ENCODE measurements at places on chromosomes 11 and 22.

DNA sequence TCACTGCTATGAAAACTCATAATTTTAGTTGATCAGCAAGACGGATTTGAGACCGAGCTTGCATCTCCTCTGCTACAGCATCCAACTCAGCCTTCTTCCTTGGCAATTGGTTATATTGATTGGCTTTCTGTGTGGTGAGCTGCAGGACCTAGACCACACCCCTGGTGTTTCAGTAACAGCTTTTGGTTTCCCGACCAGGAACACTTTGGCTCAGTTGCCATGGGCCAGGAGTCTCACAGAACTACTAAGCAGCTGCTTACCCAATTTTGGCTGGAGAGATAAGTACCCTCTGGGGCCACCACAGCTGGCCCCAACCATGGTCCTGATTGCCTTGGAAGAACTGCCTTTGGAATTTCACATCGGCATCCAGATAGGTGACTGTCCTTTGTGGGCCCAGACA, at the start of gene GLYATL1:
GLYATL1 (plus strand) TSS at position 212 of the 400 bp plus-strand sequence. CDS start 7,600 bp downstream, outside the sequence.
- no peak for DNase-seq

DNA sequence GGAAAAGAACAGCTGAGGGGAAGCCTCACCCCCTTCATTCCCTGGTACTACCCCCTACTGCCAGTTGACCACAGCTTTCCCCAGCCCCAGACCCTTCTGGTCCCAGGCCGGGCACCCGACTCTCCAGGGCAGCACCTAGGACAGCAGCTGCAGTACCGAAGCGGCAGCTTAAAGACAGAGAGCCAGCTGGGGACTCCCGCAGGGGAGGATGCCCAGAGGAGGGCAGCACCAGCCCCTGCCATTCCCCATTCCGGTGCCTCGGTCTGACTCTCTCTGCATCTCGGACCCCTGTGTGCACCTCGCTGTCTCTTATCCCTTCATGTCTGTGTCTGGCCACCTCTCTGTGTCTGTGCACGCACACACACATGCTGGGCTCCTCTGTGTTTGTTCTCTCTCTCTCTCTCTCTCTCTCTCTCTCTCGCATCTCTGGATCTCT, 9.4 kb downstream of the IGSF9B start:
- DNase-seq, result peak; percentile 67

GRCh38 chr11:1479678-1480118, 6.9 kb downstream of the MOB2 start:
- no peak for DNase-seq

- no peak for DNase-seq
These were observed 12.2 kb downstream of the MED19 start for GRCh38 chr11:57699813-57700212.

DNA sequence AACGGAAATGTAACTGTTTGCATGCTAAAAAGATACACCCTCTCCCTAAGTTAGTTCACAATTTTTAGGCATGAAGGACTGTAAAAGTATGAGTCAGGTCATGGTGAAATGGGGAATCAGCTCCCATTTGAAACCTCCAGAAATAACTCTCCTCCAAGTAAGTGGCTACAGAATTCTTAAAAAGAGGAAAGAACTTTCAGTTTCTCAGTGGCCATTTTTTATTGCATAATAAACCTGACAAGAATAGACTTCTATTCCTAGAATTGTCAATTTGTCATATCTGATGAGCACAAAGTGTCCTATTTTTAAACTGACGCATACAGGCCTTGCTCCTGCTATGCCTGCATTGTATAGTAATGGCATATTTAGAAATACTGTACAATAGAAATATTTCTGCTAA, 612.2 kb downstream of the CNTN5 start:
- peak; percentile 30 for DNase-seq

GRCh38 chr11:116871248-116871647, 33.8 kb upstream of the APOA1 start:
- no peak for DNase-seq

GRCh38 chr22:26615830-26616435, 1.9 kb downstream of the CRYBB1 start:
- DNase-seq, result no peak

DNA sequence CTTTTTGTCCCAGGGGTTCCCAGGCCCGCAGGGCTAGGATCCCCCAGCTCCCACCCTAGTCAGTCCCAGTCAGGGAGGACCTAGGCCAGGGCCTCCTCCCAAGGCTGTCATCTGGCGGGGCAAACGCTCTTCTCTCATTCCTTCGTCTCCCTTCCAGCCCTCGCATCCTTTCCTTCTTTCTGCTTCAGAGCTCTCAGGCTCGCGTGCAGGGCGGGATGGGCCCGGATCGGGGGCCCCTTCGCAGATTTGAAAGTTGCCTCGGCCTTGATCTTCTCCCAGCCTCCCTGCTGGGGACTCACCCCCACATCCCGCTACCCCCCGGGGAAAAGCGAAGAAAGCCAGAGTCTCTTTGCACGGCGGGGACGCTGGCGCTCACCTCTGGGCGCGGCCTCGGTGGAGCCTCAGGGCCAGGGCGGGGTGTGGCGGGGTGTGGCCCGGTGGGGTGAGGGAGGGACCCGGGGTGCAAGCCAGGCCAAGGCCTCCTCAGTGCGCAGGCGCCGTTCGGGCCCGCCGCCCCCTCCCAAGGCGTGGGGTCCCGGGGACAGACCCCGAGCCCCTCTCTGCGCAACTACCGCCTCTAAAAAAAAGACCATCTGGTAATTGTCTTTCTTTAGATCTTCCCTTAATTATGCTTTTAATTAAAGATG, 14.8 kb upstream of the PAX6 start:
- DNase-seq, result no peak

DNA sequence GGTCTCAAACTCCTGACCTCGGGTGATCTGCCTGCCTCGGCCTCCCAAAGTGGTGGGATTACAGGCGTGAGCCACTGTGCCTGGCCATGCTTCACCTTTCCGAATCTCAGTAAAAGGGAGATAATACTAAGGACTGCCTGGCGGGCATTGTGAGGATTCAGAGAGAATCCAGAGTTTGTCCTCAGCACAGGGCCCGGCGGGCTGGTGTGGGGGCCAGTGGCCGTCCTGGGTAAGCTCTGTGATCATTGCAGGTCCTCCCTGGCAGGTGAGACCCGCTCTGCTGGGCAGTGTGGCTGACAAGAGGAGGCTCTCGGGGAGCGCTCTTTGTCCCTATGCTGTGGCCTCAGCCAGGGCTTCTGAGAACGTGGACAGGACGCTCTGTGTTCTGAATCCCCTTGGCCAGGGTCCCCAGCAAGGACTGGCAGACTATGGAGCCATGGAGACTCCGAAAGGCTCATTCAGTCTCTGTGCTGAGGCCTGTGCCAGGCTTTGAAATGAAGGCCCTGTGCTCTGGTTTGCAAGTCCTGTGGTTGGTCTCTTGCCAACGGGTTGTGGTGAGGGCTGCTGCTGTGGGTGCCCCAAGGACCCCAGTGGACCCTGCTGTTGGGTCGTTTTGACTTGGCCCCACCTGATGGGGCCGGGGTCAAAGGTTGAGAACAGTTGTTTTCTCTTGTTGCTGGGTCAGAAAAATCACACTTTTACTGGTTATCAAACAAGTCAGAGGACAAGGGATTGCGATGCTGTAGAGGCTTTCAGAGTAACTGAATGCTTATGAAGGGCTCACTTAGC, 2.1 kb downstream of the TPCN2 start:
- no peak for DNase-seq

DNA sequence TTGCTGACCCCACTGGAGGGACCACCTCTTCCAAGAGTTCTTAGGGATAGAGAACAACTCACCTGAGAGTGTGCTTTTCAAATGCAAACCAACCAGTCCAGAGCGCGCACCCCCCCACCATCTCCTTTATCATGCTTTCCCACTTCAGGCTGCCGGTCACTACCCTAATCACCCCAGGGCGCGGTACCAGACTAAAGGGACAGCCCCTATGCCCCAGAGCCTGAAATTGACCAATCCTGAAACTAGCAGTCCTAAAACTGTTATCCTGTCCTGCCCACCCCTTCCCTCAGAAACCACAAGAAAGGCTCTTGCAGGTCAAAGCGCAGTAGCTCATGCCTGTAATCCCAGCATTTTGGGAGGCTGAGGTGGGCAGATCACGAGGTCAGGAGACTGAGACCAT, 37.0 kb downstream of the NEAT1 start:
- no peak for DNase-seq

- no peak for DNase-seq
These were observed 35.4 kb downstream of the CHRDL2 start for GRCh38 chr11:74695705-74696280.

GRCh38 chr11:26088391-26088790, 243.5 kb upstream of the ANO3 start:
- no peak for DNase-seq

DNA sequence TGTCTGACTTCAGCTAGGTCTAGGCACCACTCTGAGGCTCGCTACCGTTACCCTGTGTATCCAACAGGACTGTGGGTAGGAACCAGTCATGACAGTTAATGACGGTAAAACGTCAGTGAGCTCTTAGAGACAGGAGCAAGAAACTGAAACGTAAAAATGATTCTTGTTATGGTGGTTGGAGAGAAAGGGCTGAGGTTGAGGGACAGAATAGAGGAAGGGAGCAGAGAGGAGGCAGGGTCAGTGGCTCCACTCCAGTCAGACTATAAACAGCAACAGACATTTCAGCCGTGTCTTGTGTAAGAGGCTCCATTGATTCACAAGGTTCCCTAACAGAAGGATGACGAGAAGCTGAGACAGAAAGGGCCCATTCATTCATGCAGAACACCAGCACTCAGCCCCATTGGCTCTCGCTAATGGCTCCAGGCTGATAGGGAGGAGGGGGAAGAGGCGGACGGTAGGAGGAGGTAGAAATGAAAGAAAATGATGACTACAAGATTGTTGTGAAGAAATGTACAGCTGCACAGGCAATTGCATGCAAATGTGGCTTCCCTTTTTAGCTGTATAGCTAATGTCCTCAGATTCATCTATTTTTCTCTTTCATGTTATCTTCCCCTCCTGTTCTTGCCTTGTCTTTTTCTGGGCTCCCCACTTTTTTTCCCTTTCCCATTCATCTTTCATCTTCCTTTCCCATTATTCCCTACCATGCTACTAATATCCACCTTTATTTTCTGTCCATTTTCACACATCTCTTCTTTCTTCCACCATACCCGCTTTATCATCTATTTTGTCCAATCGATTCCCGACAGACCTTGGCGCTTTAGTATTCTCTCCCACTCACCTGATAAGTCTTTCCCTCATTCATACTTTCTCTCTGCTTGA, 34.3 kb downstream of the ETS1 start:
- peak; percentile 84 for DNase-seq

- no peak for DNase-seq
These were observed 13.4 kb upstream of the ACR start for GRCh38 chr22:50724616-50725015.

DNA sequence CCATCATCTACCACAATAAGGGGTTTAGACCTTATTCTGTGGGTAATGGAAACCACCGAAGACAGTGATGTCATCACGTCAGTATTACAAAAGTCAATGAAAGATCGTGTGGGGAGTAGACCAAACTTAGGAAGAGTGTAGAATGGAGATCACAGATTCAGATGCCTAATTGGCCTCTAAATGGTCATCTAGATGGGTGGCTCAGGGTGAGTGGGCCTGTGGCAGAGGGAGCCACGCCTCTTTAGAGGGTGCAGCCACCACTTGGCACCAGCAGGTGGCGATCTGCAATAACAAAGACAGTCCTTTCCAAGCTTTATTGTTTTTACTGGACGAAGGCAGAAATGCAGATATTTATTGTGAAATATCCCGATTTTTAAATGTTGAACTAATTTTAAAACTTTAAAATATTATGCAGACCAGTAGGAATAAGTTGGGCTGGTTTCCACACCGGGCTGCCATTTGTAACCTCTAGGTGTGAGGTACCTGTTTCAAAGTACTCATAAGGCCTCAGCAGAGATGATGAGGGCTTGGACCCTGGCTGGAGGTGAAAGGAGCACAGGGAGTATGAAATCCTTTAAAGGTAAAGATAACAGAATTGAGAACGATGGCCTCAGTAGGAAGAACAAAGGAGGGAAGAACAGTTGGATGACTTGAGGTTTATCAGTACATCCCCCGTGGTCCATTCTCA, 222.0 kb downstream of the DBX1 start:
- DNase-seq, result peak; percentile 35

DNA sequence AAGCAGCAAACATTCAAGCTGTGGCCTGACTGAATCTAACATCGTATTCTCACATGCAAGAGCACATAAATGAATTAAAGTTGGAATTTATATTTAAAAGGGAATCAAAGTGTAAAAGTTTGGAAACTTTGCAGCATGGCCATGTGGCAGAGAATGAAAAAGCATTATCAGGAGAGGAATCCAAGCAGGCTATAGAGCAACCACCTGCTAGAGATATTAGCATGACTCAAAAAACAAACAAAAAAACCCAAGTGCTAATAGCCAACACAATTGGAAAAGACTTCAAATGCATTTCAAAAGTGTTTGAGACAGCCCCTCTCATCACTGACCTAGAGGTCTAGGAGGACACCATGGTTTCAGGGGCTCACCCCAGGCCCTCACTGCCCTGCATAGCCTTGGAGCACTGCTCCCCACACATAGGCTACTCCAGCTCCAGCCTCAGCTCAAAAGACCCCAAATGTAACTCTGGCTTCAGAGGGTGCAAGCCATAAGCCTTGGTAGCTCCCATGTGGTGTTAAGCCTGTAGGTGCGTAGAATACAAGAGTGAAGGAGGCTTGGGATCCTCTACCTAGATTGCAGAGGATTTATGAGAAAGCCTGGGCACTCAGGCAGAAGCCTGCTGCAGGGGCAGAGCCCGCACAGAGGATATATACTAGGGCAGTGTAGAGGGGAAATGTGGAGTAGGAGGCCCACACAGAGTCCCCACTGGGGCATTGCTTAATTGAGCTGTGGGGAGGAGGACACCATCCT, 1.7 kb upstream of the KRTAP5-7 start:
- peak; percentile 46 for DNase-seq

DNA sequence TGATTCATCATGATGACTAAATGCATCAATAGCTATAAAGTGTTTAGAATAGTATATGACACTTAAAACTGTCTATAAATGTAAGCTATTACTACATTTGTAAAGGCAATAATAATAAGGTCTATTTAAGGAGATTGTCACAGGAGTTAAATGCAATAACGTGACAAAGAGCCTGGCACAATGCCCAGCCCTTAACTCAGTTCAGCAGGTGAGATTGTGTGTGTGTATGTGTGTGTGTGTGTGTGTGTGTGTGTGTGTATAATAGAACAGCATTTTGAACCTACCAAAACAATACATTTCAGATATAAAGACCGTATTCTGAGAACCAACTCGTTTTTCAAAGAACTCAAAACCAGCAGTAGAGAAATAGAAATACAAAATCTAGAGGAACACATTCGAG, 177.5 kb downstream of the MYO18B start:
- DNase-seq, result no peak

GRCh38 chr11:45482331-45482730, 183.1 kb downstream of the CHST1 start:
- no peak for DNase-seq

GRCh38 chr11:20247591-20248007, 87.3 kb upstream of the DBX1 start:
- no peak for DNase-seq

GRCh38 chr11:131866535-131867400, 496.4 kb downstream of the NTM start:
- DNase-seq, result no peak

GRCh38 chr11:10930224-10930971, 72.5 kb upstream of the ZBED5 start:
- no peak for DNase-seq

- DNase-seq, result no peak
These were observed 23.6 kb downstream of the XRRA1 start for GRCh38 chr11:74925281-74925680.

- DNase-seq, result peak; percentile 78
These were observed 14.3 kb downstream of the BIRC2 start for GRCh38 chr11:102361086-102362031.

Measured in NB4 (cell line).